NCI-H1048 (cell line): ENCODE measurements at places on chromosomes 11 and 22.

DNA sequence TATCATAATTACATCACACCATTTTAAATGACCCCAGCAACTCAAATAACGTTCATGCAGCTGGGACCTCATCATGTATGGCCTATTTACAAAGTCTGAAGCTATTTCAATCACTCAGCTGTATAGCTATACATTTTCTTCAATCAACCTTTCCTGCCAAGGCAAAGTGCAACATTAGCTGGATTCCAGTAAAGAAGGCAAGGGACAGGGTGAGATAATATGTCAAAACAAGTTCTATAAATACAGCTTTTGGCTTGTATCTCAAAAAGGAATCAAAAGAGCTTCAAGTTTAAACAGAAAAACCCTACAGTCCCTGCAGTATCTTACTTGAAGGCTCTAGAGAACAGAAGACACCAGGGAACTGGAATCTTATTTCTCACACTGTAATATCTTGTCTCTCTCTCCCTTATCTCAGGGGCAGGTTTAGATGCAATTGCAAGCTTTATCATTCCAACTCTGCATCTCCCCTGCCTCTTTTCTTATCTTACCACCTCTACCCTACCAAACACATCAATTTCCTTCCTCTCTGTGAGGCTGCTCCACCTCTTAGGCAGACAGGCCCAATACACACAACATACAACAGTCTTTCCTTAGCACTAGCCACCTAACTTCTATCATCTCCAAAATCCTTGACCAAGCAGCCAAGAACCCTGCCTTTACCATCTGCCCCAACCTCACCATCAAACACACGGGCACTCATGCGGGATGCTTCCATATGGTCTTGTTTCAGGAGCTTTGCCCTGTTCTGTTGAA lies 34.5 kb downstream of the CELF1 start:
- DNase-seq, result no peak

DNA sequence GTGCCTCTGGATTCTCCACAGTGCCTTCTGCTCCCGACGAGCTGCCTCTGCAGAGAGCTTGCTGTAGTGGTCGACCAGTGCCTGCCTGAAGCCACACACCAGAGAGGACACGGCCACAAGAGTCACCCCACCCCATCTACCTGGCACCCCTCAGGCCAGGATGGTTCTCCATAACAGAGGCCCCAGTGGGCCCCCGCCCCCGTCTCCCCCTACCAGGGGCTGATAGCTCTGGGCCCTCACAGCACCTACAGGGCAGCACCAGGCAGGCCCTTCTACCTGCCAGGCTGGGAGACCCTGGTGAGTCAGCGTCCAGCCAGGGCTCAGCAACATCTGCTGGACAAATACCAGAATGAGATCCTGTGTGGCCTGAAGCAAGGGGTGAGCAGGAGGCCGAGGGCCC lies 21.7 kb downstream of the SELENOO start:
- DNase-seq, result no peak

GRCh38 chr11:107018902-107019493 lies 722 bp upstream of the GUCY1A2 start:
- DNase-seq, result no peak

GRCh38 chr22:50571264-50572175 lies 6.7 kb downstream of the CPT1B start:
- no peak for DNase-seq
